ENCODE measurements at places on chromosomes 5 and 9.

DNA sequence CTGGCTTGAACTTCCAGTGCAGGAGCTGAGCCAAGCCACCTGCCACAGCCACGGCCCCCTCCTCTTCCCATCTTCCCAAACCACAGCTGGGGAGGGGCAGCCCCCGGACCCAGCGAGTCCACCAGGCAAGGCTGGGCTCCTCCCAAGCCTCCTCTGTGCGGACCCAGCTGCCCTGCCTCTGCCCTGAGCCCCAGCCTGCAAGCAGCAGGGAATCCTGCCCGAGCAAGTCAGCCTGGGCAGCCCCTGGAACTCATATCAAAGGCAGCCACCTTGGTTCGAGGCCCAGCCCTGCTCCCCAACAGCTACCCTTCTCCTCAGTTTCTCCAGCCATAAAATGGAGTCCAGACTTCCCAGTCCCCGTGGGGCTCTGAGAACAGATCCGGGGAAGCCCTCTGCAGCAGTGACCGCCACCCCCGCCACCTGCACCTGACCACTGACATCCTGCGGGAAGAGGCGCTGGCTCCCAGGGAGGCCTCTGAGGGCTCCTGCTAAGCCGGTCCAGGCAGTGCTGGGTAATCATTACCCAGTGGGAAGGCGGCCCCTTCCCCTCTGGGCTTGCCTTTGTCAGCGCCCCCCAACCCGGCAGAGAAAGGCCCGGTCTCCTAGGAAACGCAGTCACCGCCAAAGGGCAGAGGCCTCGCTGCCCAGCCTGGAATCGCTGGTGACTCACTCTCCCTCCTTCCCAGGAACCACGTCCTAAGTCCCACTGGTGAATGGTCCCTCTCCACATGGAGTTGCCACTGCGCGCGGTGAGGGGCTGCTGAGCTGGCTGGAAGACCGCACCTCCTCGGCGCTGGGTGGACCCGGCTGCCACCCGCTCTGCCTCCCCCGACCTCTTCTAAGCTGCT, 1.5 kb downstream of the VAV2 start:
- DNase-seq, result no peak

DNA sequence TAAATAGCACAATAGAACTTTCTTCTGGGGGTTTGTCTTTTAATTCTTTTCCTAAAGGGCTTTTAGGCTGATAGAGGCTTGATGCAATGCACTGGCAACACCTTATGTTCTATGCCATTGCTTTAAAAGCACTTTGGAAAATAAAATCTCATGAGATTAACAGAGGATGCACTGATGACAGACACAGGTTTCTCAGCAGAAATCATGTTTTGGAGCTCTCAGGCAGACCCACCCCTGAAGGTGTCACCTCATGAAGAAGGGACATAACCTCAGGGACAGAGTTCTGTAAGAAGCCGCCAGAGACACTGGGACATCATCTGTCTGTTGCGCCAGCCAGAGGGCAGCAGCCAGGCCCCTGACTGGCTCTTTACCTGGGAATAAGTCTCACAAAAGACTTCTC, 27.7 kb downstream of the SLC22A5 start:
- DNase-seq, result no peak

DNA sequence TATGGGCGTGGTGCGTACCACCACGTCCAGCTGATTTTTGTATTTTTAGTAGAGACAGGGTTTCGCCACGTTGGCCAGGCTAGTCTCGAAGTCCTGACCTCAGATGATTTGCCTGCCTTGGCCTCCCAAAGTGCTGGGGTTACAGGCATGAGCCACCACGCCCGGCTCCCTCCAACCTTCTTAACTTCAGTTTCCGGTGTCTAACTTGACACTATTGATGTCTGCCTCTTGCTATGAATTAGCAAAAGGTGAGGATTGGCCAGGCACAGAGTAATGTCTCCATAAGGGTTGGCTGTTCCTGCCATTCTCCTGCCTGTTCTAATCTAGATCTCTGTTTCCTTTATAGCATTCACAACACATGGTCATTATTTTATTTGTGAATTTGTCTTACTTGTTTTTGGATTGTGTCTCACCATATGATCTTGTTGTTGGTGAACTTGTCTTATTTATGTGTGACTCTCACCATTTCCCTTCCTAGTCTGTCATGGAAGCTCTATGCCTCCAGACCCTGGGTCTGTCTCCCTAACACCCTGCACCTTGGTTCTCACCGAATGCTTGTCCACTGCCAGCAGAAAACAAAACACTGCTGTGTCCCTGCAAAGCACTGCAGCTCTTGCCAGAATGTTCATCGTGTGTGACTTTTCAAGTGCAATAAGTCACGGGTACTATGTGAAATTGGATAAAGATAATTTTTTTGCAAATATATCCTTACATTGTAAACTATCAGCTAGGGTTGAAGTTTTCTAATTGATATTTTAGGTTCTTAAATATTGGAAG, 26.0 kb downstream of the BASP1 start:
- no peak for DNase-seq

GRCh38 chr5:89967771-89968444, 441.6 kb downstream of the CETN3 start:
- peak; percentile 59 for DNase-seq

GRCh38 chr5:124842725-124843595, 96.5 kb upstream of the ZNF608 start:
- DNase-seq, result no peak

DNA sequence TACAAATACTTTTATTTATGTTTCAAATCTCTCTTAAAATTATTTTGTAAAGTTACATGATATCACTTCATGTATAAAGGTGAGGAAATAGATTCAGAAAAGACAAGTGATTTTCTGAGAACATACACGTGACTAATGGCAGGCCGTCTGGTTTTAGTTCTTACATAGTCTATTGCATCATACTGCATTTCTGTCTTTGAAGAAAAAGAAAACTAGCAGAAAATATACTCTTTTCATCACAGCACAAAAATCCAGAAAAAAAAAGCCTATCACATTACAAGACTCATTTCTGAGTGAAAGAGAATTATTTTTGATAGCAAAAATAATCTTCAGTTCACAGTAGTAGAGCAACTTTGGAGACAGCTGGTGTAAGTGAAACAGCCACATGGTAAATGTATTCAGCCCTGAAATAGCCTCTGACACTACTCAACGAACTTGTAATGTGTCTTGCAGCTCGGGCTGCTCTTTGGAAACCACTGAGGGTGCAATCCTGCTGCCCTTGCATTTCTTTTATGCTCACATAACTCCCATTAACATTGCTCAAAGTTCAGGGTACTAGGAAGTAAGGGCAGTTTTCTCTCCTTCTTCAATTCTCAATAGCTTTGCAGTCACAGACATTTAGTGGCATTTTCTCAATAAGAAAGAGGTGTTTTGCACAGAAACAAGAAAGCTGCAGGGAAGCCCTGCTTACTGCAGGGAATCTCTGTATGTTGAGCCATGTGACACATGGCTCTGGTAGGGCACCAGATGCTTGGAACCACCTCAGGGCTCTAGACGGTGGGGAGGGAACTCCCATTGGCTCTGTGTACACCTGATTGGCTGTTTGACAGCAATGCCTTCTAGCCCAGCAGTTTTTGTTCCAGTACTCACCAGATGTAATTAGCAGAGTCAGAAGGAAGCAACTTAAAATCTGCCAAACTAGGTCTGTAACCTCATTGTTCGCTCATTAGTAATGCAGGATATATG, 845.3 kb upstream of the PTPRD start:
- DNase-seq, result no peak

- no peak for DNase-seq
Measured at GRCh38 chr9:114669961-114670360, 12.0 kb downstream of the TEX48 start.

All from inflammatory macrophage treated with lipopolysaccharide for 4 hours (primary cell).